MCF 10A (cell line): ENCODE measurements at places on chromosomes 6 and 20.

DNA sequence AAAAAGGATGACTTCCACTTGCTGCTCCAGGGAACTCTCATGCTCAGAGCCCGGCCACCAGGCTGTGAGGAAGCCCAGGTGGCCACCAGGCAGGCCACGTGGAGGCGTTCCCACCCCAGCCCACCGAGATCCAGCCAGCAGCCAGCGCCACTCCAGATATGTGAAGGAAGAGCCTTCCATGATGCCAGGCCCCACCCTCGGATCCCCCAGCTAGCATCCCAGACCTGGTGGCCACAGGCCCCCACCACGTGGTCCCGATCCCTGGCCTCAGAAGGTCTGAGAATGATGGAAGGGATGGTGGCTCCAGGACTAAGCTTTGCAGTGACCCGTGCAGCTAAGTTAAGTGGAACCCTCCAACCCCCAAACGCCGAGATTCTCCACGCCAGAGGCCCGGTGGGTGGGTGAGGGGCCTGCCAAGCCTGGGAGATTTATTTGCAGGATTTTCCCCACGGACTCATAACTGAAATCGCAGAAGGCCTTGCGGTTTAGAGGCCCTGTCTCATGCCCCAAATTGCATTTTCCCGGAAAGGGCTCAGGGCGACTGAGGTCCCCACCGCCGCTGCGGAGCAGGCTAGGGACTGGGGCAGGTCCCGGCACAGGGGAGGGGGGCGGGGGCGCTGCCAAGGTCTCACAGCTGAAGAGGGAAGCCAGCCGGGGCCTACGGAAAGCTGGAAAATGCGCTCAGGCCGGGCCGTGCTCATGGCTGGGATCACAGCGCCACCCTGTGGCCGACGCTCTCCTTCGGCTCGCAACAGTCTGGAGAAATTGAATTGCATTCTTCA is 31.1 kb upstream of the CST7 start:
- DNase-seq = peak; percentile 42

DNA sequence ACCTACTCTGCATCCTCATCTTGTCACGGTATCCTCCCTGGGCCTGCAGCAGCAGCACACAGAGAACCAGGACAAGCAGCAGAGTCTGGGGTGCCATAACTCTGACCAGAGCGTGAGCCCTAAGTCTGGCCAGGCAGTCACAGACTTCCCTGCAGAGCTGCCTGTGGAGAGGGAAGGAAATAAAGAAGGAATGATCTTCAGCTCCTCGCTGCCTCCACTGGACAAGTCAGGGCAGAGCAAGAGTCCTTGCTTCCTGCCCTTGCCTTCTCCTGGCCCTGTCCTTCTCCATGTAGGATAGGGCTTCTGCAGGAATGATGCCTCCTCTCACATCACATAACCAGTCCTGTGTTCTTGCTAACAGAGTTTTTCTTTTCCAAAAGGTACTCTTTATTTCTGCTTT is 15.9 kb upstream of the WFDC11 start:
- peak; percentile 14 for DNase-seq

DNA sequence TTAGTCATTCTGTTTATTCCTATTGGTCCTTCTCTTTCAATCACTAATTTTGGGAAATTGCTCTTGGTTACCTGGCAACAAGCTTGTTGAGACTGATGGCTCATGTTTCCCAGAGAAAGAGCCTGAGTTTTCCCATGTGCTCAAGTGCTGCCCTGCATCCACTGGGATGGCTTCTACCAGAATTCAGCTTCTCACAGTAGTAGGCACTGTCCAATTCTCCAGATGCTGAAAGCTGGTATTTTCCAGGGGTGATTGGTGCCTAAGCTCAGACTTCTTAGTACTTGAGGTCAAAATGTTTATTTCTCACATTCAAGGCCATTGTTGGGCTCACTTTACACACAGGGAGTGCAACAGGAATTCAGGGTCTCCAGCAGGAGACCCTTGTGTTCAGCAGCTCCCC is 29.1 kb upstream of the SLC2A12 start:
- no peak for DNase-seq

GRCh38 chr6:113642714-113643406 is 214.3 kb upstream of the MARCKS start:
- peak; percentile 20 for DNase-seq

DNA sequence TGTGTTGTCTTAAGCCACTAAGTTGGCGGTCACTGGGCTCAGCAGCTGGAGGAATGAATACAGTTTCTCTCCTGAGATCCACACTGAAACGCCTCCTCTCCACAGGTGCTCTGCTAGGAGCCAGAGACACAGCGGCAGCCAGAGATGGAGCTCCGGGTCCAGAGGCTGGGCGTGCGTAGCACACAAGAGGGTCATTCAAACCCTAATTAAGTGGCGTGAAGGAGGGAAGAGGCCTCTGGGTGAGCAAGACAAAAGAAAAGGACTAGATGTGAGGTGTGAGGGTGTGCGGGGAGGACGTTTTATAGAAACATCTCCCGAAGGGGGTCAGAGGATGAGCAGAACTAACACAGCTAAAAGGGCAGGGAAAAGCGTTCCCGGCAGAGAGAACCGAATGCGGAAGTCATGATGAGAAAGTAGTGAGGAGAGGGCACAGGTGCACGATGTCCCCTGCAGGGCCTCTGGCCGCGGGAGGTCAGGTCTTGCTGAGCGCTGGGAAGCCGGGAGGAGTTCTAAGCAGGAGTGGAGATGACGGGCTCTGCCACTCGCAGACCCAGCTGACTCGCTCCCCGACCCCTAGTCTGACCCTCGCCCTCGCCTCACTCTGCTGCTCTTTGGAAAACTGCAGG is 54.4 kb downstream of the BMP7 start:
- no peak for DNase-seq

- no peak for DNase-seq
Observed at GRCh38 chr20:11734431-11734830, 183.3 kb upstream of the BTBD3 start.

DNA sequence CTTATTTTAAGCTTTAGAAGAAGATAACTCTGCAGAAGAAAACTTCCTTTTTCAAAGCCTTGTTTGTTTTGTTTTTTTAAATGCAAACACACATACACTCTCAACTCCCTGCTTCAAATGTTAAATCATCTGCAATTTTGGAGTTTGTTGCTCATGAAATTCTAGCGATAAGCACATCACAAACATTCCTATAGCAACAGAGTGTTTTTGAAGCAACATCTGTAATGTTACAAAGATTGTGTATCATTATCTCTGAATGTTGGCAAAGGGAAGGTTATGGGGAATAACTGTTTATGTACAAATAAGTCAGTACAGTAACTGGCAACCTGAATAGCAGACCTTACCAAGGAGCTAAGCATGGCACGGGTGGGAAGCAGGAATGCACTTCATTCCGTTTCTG is 84.8 kb upstream of the MRPS10 start:
- DNase-seq = no peak

GRCh38 chr20:20210327-20210726 is 157.6 kb upstream of the INSM1 start:
- peak; percentile 11 for DNase-seq

GRCh38 chr6:12401200-12401599 is 111.0 kb downstream of the EDN1 start:
- DNase-seq = no peak

GRCh38 chr6:109740787-109741186 is 49.7 kb downstream of the FIG4 start:
- no peak for DNase-seq

DNA sequence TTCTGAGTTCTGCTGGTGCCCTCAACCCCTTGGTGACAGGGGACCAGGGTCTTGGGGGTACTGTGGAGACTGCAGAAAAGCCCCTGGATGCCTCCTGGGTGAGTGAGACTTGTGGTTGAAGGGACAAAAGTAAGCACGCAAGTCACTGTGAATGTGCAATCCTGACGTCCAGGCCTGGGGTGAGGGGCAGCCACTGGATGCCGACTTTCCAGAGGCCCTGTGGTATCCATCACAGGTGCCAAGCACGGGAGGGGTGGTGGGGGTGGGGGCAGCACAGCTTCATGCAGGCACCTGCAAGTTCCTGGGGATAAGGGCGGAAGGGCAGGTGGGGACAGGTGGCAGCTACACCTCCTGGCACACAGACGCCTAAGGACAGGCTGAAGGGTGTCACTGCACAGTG is 20.1 kb upstream of the UBE2V1 start:
- DNase-seq = no peak

DNA sequence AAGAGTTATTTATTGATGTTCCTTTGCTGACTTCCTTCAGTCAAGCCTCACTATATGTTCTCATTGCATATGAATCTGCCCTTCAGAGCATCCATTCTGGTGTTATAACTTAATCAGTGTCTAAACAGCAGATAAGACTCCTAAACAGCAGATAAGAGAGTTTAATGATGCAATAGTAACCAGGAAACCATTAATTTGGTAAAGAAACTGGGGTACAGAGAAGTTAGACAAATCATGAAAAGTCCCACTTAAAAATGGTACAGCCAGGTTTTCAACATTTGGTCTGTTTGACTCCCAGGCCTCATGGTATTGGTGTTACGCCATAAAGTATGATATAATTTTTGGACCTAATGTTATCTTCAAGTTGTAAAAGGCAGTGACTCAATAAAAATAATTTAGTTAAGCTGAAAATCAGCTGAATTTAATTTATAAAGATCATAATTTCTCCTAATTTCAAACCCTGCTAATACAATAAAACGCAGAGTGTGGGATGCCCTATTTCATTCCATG is 127.4 kb upstream of the DST start:
- no peak for DNase-seq
